ENCODE measurements at places on chromosomes 7 and 10.
A peak's percentile ranks its signal among the peaks of the same experiment; 100 is the strongest.

GRCh38 chr7:12601302-12601869 is 30.9 kb downstream of the SCIN start:
- no peak for DNase-seq

DNA sequence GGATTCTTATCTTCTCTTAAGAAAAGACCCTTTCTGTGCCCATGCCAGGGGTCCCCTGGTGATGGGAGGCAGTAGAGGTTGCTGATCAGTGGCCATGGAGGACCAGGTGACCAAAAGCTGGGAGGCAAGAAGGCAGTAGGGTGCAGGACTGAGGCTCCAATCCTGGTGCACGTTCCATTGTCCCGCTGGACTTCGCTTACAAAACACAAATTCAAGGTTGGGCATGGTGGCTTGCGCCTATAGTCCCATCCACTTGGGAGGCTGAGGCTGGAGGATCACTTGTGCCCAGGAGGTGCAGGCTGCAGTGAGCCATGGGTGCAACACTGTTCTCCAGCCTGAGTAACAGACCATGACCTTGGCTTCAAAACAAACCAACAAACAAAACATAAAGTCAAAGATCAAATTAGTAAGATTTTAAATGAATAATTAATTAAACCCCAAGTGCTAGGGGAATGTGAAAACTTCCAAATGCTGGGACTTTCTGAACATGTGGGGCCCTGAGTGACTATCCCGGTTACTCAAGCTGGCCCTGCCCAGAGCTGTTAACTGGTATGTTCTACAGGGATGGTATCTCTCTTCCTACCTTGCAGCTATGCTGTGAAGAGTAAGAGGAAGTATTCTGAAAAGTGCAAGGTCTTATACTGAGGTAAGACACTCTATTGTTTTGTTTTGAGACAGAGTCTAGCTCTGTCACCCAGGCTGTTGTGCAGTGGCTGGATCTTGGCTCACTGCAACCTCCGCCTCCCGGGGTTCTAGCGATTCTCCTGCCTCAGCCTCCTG is 97.6 kb downstream of the LYZL2 start:
- no peak for DNase-seq

- no peak for DNase-seq
Observed at GRCh38 chr7:121163699-121164098, 165.1 kb upstream of the WNT16 start.

DNA sequence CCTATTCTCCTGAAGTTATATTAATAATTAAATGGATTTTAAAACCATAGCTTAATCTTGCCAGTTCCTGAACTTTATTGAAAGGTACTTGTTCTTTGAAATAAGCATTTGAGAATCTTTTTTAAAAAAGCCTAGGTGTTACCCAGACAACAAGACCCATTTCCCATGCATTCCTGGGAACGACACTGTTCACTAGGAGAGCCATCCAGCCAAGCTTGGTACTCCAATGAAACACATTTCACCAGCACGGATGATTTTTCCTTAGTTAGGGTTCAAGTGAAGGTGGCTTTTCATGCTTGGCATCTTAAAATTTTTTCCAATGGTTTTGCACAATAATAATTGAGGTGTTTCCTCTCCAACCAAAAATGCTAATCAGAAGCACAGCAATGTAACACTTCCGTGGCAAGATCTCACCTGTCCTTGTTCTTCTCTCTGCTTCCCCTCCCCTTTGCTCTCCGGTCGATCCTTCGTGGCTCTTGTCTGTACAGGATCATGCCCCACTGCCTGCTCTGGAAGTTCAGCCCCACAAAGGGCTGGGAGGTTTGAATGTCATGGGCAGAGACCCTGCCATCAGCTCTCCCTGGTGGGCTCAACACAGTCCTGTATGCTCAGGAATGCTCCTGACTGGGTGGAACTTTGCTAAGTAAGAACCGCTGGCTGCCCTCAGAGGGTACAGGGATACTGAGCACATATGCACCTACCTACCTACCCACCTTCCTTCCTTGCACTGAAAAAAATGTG is 69.7 kb upstream of the AQP1 start:
- no peak for DNase-seq

DNA sequence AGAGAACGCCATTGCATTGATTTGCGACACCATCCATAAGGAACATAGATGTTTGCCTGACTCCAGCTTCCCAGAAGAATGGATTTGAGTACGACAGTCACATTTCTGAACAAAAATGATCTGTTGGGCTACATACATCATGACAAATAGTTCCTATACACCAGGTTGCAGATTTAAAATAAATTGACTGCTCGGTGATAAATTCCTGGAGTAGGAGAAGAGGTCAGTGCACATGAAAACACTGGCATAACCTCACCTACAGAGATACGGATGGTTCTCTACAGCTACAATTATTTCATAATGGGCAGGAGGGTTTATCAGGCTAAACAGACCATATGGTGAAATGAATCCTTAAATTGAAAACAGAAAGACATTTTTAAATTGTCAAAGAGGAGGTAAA is 316.5 kb upstream of the ADARB2 start:
- DNase-seq = no peak

GRCh38 chr10:119250641-119251314 is 43.4 kb downstream of the GRK5 start:
- peak; percentile 94 for DNase-seq

DNA sequence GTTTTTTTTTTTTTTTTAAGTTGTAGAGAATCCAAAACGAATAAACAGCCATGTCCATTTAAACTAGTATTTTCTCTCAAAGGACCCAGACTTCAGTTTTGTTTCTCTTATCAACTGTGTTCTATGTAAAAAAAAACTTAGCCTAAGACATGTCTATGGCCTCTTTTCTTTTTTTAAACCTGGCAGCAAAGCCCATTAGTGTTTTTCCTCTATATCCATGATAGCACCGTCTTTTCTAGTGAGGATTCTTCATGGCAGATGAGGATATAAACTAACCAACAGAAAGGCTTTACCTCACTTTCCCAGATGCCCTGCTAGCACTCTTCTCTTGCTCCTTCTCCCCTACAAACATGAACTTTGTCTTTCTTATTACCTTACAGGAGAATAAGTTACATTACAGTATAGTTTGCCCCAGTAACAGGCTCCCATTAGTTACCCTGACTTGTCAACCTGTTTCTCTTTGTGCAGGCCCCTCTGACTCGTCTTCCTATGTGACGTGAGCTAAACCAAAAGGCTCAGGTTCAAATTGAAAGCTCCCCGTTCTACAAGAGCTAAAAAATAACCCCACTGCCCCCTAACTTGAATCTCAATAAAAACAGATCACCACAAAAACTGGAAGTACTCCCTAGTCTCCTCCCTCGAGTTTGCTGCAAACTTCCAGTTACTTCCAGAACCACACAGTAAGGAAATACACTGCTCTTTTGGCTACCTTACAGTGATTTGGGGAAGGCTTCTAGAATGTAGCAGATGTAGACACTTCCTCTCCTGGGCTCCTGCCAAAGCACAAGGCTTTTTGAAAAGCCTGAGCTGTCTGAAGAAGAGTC is 20.1 kb downstream of the P4HA1 start:
- DNase-seq = peak; percentile 84

DNA sequence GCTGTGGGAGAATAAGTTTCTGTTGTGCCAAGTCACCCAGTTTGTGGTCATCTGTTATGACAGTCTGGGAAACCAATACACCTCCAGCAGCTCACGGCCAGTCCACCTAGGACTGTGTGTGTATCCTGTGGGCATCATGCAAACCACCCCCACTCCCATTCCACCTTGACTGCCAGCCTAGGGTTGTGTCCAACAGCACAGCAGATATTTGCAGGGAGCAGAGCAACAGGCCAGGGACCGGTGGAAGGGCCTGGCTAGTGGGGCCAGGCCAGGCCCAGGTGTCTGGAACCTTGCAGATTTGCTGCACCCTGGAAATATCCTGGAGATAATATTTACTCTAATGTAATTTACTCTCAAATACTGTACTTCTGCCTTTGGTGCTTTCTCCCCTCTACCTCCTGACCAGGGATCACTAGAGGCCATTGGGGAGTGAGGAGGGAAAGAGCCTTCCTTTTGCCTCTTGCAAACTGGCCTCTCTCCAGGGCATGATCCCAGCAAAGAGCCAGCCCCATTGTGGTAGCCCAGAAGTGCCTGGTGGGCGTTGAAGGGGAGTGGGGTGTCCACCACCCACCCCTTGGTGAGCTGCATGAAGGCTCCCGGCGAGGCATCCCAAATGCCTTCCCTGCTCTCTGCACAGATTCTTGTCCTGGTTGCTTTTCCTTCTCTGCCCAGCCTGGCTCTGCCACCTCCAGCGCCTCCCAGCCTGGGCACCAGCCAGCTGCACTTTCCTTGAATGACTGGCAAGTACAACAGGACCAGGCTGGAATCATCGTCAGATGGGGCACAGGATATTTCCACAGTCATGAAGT is 15.2 kb upstream of the TPST1 start:
- no peak for DNase-seq

DNA sequence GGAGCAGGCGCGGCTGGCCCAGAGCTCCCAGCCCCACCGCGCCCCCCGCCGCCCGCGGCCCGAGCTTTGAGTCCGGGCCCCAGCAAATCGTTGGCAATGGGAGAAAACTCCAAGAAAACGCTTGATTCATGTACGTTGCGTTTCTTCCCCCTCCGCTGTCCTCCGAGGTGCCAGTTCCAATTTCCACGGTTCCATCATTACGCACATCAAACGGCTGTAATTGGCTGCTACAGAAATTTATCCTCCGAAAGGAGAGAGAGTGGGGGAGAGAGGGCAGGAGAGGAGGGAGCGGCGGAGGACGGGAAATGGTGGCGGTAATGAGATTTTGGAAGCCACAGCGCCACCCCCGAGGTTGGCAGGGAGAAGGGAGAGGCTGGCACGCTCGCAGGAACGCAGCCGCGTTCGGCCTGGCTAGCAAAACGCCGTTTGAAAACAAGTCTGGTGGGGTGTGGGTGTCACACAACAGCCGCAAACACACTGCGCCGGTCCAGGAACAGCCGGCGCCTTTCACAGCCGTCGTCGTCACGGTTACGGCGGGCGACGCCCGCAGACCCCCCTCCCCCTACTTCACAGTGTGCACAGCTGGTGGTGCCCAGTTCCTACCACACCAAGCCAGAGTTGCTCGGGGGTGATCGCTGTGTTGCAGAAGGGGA is 57.5 kb downstream of the UNCX start:
- peak; percentile 10 for DNase-seq

DNA sequence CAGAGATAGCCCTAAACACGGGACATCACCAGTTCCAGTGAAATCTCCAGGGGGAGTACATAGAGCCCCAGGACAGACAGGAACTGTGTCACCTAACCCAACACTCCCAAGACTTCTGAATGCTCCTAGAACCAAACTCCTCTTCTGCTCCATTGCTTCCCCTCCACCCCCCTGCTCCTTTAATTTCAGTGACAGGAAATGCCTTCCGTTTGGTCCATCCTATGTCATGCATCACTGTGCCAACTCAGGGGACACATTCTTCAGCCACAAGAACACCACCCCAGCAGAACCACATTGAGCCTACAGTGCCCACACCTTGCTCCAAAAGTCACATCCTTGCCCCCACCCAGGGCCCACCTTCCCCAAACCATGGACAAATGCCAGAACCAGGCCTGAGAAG is 100.5 kb downstream of the KCNMA1 start:
- no peak for DNase-seq

DNA sequence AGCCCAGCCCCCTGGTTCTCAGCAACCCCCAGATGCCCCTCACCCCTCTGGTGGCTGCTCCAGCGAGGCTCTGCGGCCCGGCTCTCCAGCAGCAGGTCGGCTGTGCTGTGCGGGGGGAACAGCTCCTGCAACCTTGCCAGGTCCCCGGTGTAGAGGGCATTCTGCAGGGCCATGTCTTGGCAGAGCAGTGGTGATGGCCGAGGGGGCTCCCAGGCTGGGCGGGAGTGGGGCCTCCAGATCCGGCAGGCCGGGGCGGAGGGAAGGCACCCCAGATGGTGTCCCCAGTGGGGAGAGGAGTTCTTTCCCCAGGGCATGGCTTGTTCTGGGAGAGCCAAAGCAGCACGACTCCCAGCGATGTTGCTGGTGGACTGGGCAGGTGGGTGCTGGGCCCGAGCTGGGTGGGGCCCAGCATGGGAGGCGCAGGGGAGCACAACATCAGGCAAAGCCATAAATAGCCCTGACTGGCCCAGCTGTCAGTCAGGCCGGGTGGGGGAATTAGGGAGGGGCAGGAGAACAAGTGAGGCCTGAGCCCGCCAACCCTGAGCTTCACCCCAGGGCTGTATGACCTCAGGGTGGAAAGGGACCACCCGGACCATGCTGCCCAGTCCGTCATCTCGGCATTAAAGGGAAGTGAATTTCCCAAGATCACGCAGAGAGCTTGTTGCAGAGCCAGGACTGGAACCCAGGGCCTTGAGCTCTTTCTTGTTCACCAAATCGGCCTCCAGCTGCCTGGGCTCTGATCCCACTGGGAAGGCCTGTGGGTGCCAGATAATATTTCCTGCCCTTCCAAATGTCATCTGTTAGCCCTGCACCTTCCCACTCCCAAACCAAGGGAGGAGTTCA is 580 bp upstream of the ASB10 start:
- DNase-seq = no peak

GRCh38 chr10:19811540-19811939 is 4.7 kb upstream of the PLXDC2 start:
- peak; percentile 60 for DNase-seq

GRCh38 chr10:110556969-110557601 is 10.4 kb upstream of the SMC3 start:
- DNase-seq = peak; percentile 62

- no peak for DNase-seq
Observed at GRCh38 chr10:70343712-70344111, 38.7 kb downstream of the LRRC20 start.

- DNase-seq = peak; percentile 8
Observed at GRCh38 chr10:92177546-92177945, 113.3 kb downstream of the CPEB3 start.

- DNase-seq = no peak
Observed at GRCh38 chr10:3760083-3760482, 24.9 kb downstream of the KLF6 start.

DNA sequence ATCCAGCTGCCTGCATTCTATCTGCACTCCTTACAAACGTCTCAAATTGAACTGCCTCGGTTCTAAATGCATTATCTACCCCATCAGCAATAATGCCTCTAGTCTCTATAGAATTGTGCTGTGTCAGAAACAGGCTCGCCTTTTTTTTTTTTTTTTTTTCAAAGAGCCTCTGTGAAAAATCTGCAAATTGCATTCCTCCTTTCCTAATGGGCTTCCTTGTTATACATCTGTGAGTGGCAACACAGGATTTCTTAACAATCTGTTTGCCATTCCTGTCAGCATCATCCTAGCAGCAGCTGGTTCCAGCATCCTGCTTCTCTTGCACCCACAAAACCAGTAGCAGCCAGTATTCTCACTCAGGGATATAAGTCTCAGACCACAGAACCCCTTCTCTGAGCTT is 413.5 kb upstream of the SEMA3D start:
- DNase-seq = peak; percentile 16

GRCh38 chr10:4838743-4839142 is 12.7 kb downstream of the AKR1E2 start:
- DNase-seq = no peak

DNA sequence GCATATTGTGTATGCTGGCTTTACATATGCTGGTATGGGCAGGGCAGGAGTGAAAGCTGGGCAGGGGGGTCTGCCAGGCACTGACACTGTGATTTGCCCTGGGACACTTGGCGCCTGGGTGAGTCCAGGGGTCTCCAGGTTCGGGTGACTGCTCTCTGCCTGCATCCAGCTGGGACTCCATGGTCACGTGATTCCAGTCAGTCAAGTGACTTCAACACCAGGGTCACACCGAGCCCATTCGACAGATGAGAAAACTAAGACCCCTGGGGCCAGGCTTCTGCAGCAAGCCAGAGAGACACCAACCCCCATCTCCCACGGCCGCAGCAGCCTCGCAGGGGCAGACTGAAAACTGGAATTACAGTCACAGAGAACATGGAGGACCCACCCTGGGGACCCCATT is 30.0 kb downstream of the MMD2 start:
- DNase-seq = no peak

Measured in iris pigment epithelial cell (primary cell).